ENCODE measurements at places on chromosomes 5 and 9.
A peak's percentile ranks its signal among the peaks of the same experiment; 100 is the strongest.

DNA sequence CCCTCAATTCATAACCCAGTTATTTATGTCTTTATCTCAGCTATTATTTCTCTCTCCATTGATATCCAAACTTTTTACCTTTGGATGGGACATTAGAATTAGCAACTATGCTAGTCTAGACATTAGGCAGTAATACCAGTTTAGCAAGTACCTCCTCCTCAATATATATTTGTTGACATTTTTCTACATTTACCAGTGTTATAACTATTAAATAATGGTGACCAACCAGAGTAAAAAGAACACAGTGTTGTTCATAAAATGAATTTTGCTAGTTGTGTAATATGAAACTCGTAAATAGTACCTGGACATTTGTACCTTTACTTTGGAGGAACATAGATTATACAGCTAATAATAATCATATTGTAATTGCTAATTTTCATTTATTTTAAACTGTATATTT is 554.6 kb upstream of the CDH6 start:
- DNase-seq, result no peak

GRCh38 chr5:168027007-168027406 is 264.4 kb upstream of the WWC1 start:
- no peak for DNase-seq

DNA sequence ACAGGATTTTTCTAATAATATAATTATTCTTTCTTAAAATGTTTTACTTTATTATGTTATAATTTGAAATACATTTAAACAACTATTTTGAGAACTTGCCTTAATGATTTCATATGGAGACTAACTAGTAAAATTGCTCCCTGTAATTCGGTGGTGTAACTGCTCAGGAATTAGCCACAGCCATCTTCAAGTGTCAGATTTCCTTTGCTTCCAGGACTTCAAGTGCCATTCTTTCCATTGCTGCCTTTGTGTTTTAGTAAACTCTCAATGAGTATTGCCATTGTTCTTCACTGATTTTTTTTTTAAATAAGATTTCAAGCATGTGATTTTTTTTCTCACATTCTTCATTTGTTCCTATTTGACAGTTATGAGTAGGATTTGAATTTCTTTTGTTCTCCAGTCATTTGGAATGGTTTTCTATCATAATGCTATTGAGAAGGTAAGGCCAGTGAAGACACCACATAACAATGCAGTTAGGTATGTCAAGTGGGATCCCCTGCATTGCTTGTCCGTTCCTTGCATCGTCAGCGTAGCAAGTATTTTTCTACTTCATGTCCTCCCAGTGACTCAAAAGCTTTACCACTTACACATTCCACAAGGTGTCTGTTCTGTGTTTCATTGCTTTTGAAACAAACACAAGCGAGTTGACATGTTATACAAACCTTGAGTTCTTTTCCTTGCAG is 83.7 kb downstream of the LNPEP start:
- DNase-seq, result peak; percentile 55

GRCh38 chr9:93222890-93223259 is 38.9 kb downstream of the WNK2 start:
- DNase-seq, result no peak

DNA sequence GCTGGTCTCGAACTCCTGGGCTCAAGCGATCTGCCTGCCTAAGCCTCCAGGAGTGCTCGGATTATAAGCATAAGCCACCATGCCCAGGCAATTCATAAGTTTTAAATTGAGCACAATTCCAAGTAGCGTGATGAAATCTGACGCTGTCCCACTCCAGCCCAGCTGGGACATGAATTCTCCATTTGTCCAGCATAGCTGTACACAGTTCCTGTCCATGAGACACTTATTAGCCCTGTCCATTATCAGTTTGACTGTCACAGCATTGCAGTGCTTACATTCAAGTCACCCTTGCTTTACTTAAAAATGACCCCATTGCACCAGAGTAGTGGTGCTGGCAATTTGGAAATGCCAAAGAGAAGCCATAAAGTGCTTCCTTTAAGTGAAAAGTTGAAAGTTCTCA is 7.6 kb upstream of the SLC30A5 start:
- no peak for DNase-seq

GRCh38 chr5:104513121-104513602 is 950.6 kb upstream of the NUDT12 start:
- no peak for DNase-seq

GRCh38 chr5:147036691-147037245 is 158.2 kb upstream of the PPP2R2B start:
- no peak for DNase-seq

GRCh38 chr9:38440516-38440915 is 16.3 kb upstream of the IGFBPL1 start:
- no peak for DNase-seq

DNA sequence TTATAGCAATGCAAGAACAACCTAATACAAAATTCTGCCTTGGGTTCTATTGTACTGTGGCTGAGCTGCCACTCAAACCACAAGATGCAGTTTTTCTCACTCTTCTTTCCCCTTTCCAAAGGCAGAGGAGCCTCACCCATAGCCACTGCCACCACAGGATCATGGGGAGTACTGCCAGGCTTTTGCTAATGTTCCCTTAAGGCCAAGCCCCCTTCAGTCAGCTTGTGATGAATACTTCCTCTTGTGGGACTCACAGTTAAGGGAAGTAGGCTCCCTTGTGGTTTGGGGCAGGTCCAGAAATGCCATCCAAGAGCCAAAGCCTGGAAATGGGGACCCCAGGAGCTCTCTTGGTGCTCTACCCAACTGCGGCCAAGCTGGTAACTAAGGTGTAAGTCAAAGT is 258.7 kb downstream of the SPATA31D1 start:
- no peak for DNase-seq

DNA sequence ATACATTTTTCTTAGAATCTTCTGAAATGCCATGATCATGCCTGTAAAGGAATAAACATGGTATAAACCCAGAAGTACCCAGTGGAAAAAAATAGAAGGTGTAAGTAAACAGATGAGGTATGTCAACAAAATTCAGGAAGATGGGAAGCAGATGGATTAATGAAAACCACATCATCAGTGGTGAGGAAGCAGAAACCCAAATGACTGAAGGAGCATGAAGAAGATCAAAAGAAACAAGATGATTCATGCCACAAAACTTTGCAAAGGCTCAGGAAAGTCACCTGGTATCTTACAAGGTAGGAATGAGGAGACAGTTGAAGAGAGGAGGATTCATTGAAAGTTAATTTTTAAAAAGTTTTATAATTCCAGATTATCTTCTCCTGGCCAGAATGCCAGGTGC is 132.8 kb upstream of the PAPPA start:
- no peak for DNase-seq

- DNase-seq, result peak; percentile 84
These were observed at the start of gene PNPLA7 for GRCh38 chr9:137550231-137550621. TSS of gene PNPLA7 (minus strand) at chr9:137550402. CDS start at chr9:137550197, 205 bp downstream.

DNA sequence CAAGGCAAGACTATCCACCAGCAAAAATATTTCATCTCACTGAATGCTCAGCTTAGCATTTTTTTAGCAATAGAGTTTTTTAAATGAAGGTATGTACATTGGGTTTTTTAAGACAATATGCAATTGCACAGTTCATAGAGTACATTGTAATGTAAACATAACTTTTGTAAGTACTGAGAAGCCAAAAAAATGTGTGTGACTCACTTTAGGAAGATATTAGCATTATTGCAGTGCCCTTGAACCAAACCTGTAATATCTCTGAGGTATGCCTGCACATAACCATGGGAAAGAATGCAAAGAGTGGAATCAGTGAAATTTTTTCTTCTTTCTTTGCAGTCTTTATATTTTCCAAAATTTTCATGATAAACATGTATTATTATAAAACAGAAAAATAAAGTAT is 1533.3 kb upstream of the WWC1 start:
- DNase-seq, result no peak

DNA sequence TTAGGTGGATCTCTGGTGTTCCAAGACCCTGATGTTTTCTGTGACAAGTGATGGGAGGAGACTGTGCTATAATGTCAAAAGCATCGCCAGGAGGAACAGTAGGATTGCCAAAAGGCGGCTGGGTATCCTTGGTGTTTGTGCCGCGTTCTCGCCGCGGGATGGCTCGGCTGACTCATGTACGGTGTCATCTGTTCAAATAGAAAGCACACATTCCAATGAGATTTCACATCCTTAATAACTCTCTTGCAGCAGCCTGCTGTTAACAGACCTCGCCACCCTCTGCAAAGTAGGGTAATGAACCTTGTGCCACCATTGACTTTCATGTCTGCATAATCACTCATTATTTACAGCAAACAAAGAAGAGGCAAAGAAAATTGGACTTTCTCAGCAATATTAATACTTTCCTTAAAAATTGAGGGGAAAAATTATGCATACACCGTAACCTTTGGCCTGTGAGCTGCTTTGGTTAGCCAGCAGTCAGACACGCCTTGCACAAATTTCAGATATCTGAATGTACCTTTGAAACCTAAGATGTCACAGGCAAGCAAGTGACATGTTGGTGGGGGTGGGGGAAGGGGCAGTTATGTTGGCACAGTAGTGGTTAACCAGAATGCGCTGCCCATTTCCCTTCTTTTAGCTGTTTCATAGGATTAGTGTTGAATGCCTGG is 289.4 kb downstream of the EFNA5 start:
- no peak for DNase-seq

- DNase-seq, result no peak
These were observed 94.7 kb downstream of the RICTOR start for GRCh38 chr5:38979535-38979934.

GRCh38 chr5:131305906-131306305 is 42.1 kb downstream of the CDC42SE2 start:
- DNase-seq, result no peak

- DNase-seq, result no peak
These were observed 166.7 kb downstream of the SAXO1 start for GRCh38 chr9:18866121-18866831.

DNA sequence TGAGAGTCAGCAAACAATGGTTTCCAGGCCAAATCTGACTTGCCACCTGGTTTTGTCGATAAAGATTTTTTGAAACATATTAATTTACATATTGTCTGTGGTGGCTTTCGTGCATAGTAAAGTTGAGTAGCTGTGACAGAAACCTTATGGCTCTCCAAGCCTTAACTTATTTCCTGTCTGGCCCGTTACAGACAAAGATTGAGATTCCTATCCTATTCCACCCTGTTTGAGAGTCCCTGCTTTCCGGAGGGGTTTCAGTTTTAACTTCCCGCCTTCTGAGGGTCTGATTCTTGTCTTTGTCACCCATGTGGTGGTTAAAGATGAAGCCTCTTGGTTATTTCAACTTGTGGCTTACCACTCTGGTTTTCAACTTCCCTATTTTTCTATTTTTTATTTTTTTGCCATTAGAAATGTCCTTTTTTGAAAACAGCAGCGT is 11.4 kb downstream of the OTULIN start:
- DNase-seq, result no peak

- no peak for DNase-seq
These were observed 143.6 kb upstream of the EFNA5 start for GRCh38 chr5:107814183-107814827.

DNA sequence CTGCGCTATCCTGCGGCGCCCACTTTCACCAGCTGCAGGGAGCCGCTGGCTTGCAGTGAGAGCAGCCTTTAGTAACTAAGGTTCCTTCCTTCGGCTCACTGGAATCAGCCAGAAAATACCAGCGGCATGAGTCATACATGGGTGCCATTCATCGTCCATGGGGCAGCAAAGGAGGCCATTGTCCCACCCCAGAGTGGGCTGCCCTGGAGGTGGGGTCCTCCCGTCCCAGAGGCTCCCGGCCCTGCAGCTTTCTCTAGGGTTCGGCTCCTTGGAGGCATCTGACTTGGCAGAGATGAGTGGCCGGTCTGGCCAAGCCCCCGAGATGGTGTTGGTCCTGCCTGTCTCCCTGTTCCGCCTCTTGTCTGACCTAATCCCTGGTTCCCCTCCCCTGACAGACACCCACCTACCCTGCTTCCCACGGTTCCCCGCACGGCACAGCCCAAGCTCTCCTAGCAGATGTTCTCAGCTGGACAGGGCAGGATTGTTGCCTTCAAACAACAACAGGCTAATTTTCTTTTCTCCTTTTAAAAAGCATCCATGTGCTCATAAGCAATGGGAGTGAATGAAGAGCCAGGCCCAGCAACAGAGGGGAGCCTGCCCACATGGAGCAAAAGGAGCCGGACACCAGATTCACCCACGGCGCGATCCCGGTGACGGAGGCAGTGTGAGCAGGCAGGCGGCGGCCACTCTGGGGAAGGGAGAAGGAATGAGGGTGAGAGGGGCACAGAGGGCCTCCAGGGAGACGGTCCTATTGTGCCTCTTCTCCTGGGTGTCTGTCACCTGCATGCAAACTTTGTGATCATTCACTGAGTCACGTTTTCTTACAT is 97.0 kb upstream of the COL5A1 start:
- peak; percentile 58 for DNase-seq

GRCh38 chr9:131081868-131082267 is 14.5 kb upstream of the AIF1L start:
- no peak for DNase-seq

DNA sequence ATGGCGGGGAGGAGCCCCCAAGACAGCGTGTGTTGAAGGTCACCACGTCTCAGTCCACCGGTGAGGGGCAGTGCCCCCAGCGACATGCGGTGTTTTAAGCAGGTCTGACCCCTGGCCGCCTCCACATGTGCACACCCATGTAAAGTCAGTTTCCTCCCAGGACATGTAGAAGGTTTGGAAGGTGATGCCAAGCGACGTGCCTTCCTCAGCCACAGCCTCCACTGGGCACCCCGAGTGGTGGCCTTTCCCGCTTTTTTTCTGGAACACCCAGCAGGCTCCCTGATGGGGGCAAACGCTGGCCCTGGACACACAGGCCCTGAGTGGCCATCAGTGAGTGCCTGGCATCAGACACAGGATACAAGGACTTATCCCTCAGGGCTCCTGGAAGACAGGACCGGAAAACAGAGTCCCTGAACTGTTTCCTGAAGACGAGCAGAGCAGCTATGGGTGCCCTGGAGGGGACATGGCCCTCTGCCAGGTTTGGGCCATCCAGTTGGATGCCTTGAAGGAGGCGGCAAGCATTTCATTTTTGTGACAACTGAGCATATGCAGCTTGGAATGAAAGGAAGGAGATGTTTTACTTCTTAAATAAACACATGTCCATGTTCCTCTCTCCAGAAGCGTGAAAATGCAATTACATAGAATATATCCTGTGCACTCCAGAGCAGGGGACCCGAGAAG is 275.8 kb upstream of the IRX2 start:
- DNase-seq, result no peak
